ENCODE measurements at places on chromosomes 2 and 18. TPM values are rescaled to one million over a fixed set of nuclear protein-coding genes. Genes with fewer than 3 reads are reported as not detected.
A peak's percentile ranks its signal among the peaks of the same experiment; 100 is the strongest.

DNA sequence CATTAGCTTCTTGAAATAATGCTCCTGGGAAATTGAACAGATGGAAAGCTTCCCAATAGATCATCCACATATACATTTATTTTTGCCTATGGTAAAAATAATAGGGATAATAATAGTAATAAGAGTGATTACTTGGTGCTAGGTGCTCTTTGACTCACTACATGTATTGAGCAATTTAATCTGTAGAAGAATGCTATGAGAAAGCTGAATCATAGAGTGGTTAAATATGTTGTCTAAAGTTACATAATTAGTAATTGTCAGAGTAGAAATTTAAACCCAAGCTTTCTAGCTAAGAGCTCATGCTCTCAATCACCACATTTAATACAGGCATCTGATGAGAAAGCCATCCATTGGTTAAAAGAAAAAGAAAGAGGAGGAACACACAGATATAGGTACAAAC lies 590.5 kb upstream of the SLC8A1 start:
- no peaks in the 10 kb centered on the region for H3K27me3 ChIP-seq
- peaks cover 30% of the 10 kb centered on the region for H3K4me1 ChIP-seq
- H3K4me3 ChIP-seq: no peak overlapping the region
- no peak for DNase-seq
- H3K27ac ChIP-seq: no peak overlapping the region

DNA sequence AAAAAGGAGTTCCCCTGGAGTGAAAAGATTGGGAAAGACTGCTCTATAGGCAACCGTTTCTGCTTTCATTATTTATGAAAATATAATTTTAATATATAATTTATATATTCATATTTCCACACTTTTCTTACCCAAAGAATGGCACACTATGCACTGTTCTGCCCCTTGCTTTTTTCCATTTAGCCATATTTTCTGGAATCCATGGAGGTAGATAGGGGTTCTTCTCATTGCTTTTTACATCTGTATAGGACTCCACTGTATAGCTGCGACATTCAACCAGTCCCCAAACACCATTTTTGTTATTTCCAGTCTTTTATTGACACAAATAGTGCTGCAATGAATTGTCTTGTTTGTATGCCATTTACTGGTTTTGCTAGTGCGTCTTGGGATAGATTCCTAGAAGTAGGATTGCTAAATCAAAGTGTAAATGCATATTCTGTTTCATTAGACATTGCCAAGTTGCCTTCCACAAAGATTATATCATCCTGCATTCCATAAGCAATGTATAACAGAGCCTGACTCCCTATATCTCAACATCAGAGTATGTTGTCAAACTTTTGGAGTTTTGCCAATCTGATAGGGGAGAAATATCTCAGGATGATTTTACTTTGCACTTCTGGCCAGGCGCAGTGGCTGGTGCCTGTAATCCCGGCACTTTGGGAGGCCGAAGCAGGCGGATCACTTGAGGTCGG lies 26.6 kb upstream of the TCF7L1 start:
- H3K4me3 ChIP-seq: no peak overlapping the region
- H3K27ac ChIP-seq: no peak overlapping the region
- no peaks in the 10 kb centered on the region for H3K4me1 ChIP-seq
- no peaks in the 10 kb centered on the region for H3K27me3 ChIP-seq
- no peak for DNase-seq
- H3K36me3 ChIP-seq: no peaks in the 10 kb centered on the region

DNA sequence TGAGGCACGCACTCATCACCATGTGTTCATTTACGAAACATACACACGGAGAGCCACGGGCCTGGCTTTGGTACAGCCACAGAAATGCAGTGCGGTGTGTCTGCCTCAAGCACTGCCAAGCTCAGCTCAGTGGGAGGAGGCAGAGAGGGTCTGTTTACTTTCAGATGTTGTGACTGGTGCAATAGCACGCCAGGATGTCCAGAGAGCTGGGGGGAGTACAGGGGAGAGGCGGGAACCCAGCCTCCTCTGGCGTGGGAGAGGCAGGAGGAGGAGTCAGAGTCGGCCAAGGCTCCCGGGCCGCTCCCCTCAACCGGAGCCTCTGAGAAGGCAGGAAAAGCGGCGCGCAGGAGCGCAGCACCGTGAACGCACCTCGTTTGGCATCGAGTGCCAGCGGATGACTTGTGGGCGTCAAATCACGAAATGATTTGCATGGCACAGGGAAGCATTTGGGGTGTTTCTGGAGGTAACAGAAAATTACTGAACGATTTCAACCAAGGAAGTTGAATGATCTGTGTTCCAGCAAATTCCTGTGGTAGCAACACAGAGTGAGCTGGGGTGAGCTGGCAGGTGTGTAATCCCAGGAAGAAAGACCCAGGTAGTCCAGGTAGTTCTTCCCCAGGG lies 143.0 kb downstream of the ZNF516 start:
- no peaks in the 10 kb centered on the region for H3K4me1 ChIP-seq
- no peak overlapping the region for H3K27ac ChIP-seq
- H3K4me3 ChIP-seq: no peak overlapping the region
- peak; percentile 43 for DNase-seq

- H3K27me3 ChIP-seq: no peaks in the 10 kb centered on the region
- no peaks in the 10 kb centered on the region for H3K36me3 ChIP-seq
- H3K4me1 ChIP-seq: no peaks in the 10 kb centered on the region
Observed at GRCh38 chr2:241323778-241324177, 8.1 kb downstream of the SEPTIN2 start.

The PROKR1 gene
- total RNA-seq: 0.09 TPM

The OTX1 gene
- total RNA-seq: 16.0 TPM

DNA sequence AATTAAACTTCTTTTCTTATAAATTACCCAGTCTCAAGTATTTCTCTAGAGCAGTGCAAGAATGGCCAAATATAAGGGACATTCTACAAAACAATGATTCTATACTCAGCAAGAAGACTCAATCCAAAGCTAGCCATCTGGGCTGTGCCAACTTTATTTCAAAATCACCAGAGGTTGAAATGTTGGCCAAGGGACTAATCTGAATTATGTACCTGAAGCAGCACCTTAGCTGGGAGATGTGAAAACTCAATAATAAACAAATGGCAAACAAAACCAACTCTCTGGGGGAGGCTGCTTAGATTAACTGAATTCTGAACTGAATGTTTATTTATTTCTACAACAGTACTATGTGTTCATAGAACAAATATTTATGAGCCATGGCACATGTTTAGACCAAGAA lies 251.3 kb downstream of the RDH14 start:
- H3K27me3 ChIP-seq: no peaks in the 10 kb centered on the region
- peaks cover 12% of the 10 kb centered on the region for H3K4me1 ChIP-seq
- DNase-seq: no peak

DNA sequence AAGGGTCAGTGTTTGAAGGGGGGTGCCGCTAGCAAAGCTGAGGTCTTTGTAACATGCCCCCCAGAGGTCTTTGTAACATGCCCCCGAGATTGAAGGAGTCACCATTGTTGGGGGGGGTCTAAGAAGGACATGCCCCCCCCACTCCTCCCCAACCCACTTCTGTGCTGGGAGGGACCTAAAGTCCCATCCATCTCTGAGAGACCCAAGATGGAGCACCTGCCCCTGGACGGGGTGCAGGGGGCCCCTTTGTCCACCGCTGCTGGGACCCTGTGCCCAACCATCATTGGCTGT lies 5.9 kb upstream of the ASIC4 start:
- peaks cover 5% of the 10 kb centered on the region for H3K27me3 ChIP-seq
- H3K4me3 ChIP-seq: no peak overlapping the region
- DNase-seq: no peak
- H3K4me1 ChIP-seq: peaks cover 4% of the 10 kb centered on the region

The UGT1A3 gene
- 0.64 TPM for total RNA-seq

The CROCC2 gene
- total RNA-seq: not detected

DNA sequence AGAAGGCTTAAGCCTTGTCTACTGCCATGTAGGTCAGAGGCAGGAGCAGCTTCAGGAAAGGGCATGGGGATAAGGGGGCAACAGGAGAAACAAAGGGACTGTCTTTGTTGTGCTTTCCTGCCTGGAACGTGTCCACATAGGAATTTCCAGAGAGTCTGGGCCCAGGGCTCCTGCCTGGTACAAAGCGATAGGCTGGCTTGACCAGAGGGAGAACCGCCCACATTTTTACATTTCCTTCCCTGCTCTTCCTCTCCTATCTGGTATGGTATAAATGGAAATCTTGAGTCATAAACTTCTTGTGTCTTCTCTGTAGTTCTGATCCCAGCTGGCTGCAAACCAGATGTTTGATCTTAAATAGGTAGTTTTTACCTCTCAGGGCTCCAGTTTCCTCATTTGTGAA lies 414.8 kb downstream of the HRH4 start:
- no peaks in the 10 kb centered on the region for H3K27me3 ChIP-seq
- no peak overlapping the region for H3K27ac ChIP-seq
- H3K36me3 ChIP-seq: no peaks in the 10 kb centered on the region

- H3K4me3 ChIP-seq: no peak overlapping the region
- peaks cover 7% of the 10 kb centered on the region for H3K4me1 ChIP-seq
- DNase-seq: no peak
- no peaks in the 10 kb centered on the region for H3K36me3 ChIP-seq
- H3K27me3 ChIP-seq: no peaks in the 10 kb centered on the region
Observed at GRCh38 chr2:218734190-218734975, 23.7 kb downstream of the TTLL4 start.

- no peak overlapping the region for H3K27ac ChIP-seq
- DNase-seq: no peak
- H3K4me1 ChIP-seq: no peaks in the 10 kb centered on the region
- no peaks in the 10 kb centered on the region for H3K36me3 ChIP-seq
Observed at GRCh38 chr2:206368484-206368883, 74.8 kb upstream of the ADAM23 start.

- H3K4me3 ChIP-seq: no peak overlapping the region
- no peaks in the 10 kb centered on the region for H3K36me3 ChIP-seq
- H3K4me1 ChIP-seq: no peaks in the 10 kb centered on the region
- no peaks in the 10 kb centered on the region for H3K27me3 ChIP-seq
Observed at GRCh38 chr2:211416373-211416772, 860.0 kb downstream of the CPS1 start.

DNA sequence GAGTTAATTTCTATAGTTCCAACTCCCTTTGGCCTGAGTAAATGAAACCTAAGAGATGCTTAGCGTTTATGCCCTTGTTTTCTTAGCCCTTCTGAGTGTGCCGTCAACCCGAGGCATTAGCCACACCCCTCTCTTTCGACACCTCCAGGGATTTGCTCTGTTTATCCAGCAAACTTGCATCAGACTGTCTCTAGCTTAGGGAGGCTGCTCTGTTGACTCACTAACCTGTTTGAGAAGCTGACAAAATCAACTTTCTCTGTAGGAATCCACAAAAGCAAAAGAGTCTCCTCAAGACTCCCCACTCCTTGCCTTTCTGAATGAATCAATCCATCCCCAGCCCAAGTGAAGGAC lies 317.6 kb downstream of the TNS1 start:
- DNase-seq: peak; percentile 93
- H3K27me3 ChIP-seq: no peaks in the 10 kb centered on the region
- H3K4me1 ChIP-seq: peaks cover 24% of the 10 kb centered on the region

DNA sequence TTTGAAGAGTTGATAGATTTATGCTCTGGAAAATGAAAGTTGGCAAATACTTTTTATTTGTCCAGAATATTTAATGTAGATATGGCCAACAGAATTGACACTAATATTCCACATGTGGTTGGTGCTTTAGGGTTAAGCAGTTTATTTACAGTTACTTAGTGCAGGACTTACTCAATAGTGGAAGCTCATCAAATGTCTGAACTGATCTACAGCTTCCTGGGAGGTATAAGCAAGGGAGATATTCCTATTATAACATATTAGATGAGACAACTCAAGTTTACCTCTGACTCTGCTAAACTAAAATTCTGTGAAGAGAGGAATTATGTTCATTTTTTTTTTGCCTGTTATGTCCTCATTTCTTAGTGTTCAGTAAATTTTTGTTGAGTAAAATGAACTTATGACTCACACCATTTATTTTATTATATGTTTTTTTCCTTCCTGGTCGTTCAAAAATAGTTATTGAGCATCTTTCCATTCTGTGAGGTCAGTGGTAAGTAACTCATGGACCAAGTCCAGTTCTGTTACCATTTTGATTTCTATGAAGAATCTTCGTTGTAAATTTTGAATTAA lies 13.6 kb downstream of the ABI2 start:
- no peak overlapping the region for H3K27ac ChIP-seq
- H3K36me3 ChIP-seq: peaks cover 3% of the 10 kb centered on the region
- DNase-seq: no peak

The GKN1 gene
- total RNA-seq: not detected

- no peak for DNase-seq
- no peaks in the 10 kb centered on the region for H3K27me3 ChIP-seq
- H3K4me3 ChIP-seq: no peak overlapping the region
- H3K36me3 ChIP-seq: no peaks in the 10 kb centered on the region
- no peak overlapping the region for H3K27ac ChIP-seq
Observed at GRCh38 chr2:16037808-16038457, 97.6 kb downstream of the MYCN start.

The ABCG8 gene
- 0.12 TPM for total RNA-seq

DNA sequence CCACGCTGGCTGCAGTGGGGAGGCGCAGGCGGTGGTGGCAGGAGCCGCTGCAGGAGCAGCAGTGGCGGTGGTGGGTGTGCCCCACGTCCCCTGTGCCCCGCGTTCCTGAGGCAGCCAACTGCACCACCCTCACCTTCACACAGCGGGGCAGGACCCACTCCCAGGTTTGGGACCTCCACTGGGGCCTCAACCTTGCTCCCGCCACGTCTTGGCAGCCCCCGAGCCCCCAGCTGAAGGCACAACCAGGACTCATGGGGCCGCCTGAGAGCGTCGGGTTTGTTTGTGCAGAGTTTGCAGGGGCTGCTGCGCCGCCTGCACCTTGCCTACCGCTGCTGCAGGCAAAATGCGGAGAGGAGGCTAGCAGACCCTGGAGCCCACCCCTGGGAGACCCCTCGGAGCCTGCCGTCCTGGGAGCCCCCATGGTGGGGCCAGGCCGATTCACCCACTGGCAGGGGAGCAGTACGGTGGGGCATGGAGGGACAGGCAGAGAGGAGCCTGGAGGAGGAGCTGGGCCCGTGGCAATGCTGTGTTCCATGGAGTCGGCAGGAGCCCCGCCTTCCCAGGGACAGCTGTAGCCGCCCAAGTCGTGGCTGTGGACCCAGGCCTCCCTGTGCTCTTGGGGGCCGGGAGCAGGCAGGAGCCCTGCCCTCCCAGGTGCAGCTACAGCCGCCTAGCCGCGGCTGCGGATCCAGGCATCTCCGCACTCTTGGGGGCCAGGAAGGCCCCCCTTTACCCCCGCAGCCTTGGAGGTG lies 14.7 kb upstream of the EML6 start:
- no peaks in the 10 kb centered on the region for H3K27me3 ChIP-seq
- H3K36me3 ChIP-seq: no peaks in the 10 kb centered on the region
- H3K4me1 ChIP-seq: peaks cover 35% of the 10 kb centered on the region
- DNase-seq: no peak

GRCh38 chr18:69495338-69495737 lies 94.7 kb downstream of the DOK6 start:
- no peaks in the 10 kb centered on the region for H3K27me3 ChIP-seq
- H3K27ac ChIP-seq: no peak overlapping the region
- H3K4me1 ChIP-seq: no peaks in the 10 kb centered on the region

- no peaks in the 10 kb centered on the region for H3K4me1 ChIP-seq
- no peaks in the 10 kb centered on the region for H3K27me3 ChIP-seq
- no peak overlapping the region for H3K4me3 ChIP-seq
- no peak for DNase-seq
- no peaks in the 10 kb centered on the region for H3K36me3 ChIP-seq
Observed at GRCh38 chr2:239669181-239669898, 268.5 kb upstream of the HDAC4 start.

The SRD5A2 gene
- not detected for total RNA-seq

The ABCA12 gene
- total RNA-seq: not detected
